ENCODE measurements at places on chromosomes 6 and 20. TPM values are rescaled to one million over a fixed set of nuclear protein-coding genes. Genes with fewer than 3 reads are reported as not detected.

TBP gene
- 11.2 TPM for total RNA-seq

CFAP206 gene
- 0.22 TPM for total RNA-seq

WASF1 gene
- 3.6 TPM for total RNA-seq

GRCh38 chr20:49562311-49563014 is 5.5 kb downstream of the PTGIS start:
- peaks cover 2% of the 10 kb centered on the region for H3K27me3 ChIP-seq
- peak overlapping the region; percentile 91 for H3K27ac ChIP-seq
- peak; percentile 91 for DNase-seq
- H3K4me1 ChIP-seq, result peaks cover 42% of the 10 kb centered on the region

DNA sequence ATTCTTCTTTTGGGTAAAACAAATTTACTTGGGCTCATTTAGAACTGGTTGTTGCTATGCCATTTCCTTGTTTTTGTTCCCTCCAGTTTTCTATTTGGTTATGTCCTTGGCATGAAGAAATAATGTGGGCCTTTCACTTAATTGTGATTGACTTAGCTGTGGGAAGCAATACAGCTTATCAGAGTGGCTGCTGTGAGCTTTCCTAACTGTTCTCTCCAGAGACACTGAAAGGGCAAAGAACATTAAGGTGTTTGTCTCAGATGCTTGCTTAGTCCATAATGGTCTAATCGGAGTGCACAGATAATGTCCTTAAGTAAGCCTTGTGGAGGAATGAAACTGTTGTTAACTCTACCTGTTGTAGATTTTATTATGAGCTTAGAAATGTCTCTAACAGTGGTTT is 56.6 kb downstream of the SH3BGRL2 start:
- no peak for DNase-seq
- H3K27ac ChIP-seq, result no peak overlapping the region
- no peaks in the 10 kb centered on the region for H3K4me1 ChIP-seq
- no peak overlapping the region for H3K4me3 ChIP-seq
